Lung microvascular endothelial cell (primary cell): ENCODE measurements at places on chromosomes 3 and 15. TPM values are rescaled to one million over a fixed set of nuclear protein-coding genes. Genes with fewer than 3 reads are reported as not detected.

DNA sequence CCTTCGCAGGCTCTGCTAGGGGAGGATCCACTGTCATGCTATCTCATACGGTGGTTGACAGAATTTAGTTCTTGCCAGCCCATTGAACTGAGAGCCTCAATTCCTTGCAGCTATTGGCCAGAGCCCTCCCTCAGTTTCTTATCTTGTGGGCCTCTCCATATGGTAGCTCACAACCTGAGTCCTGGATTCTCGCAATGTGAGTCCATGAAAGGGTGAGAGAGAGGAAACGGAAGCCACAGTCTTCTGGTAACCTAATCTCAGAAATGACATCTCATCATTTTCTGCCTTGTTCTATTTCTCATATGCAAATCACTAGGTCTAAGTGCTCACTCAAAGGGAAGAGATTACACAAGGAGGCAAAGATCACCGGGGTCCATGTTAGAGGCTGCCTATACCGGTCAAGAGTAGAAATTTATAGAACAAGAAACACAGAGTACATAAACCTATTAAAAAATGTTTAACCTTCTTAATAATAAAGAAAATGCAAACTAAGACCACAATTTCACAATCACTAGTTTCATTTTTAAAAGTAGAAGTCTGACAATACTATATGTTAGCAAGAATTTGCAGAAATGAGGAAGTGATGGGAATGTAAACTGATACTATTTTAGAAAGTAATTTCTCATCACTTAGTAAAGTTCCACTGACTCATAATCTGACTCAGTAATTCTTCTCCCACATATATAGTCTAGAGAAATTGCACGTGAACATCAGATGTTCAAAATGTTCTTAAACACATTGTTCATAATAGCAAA is 378.4 kb upstream of the AGTR1 start:
- no peak for DNase-seq

GRCh38 chr3:65245133-65246063 is 557.6 kb upstream of the ADAMTS9 start:
- DNase-seq = peak; percentile 50

DNA sequence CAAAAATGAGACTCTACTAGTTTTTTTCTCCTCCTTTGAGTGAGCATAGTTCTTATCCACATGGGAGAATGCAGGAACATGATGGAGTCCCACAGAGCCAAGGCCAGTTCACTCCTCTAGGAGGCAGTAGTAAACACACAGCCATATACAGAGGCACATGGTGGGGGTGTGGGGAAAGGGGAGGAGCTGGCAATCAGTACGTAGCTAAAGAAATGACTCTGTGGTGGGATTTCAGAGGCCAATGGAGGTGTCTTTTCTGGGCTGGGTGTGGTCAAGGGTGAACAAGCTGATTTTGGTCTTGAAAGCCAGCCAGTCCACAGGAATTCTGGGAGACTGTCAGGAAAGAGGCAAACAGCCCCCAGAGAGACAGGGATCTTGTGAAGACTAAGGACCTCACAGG is 6.6 kb upstream of the RAB11A start:
- peak; percentile 70 for DNase-seq

- no peak for DNase-seq
Observed at GRCh38 chr3:17038900-17039553, 154.3 kb downstream of the PLCL2 start.

- DNase-seq = no peak
Observed at GRCh38 chr3:45927881-45928280, 15.4 kb upstream of the CXCR6 start.

The CYP1A1 gene
- total RNA-seq = 8.5 and 115 TPM in 2 replicates

GRCh38 chr3:5826467-5826866 is 639.0 kb downstream of the EDEM1 start:
- no peak for DNase-seq

The GALNT15 gene
- 27.0 and 392 TPM in 2 replicates for total RNA-seq

DNA sequence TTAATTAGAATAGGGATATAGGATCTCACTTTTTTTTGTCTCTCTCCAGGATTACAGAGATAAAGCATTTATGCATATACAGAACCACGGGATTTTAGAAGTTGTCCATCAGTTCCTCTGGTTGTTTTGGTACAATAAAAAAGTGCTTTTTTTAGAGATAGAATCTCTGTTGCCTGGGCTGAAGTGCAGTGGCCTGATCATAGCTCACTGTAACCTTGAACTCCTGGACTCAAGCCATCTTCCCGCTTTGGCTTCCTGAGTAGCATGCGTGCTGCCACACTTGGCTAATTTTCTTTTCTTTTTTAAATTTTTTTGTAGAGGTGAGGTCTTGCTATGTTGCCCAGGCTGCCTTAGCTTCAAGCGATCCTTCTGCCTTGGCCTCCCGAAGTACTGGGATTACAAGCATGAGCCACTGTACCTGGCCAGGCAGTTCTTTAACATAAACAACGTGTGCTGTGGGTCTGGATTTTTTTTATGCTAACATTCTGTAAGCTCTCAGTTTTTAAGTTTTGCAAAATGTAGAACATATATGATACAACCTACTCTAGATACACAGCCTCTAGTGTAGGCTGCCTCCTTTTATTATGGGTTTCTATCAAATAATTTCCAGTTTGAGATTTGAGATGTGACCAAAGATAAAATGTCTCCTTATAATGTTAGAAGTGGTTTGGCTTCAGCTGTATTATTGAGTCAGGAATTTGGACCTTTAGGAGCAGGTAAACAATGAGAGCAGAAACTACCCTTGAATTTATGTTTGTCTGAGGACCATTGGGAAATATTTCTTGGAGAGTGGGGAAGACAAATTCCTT is 57.4 kb upstream of the ULK4 start:
- peak; percentile 17 for DNase-seq

The TF gene
- total RNA-seq = 0.20 TPM in 1 of 2 replicates, not detected in the other

DNA sequence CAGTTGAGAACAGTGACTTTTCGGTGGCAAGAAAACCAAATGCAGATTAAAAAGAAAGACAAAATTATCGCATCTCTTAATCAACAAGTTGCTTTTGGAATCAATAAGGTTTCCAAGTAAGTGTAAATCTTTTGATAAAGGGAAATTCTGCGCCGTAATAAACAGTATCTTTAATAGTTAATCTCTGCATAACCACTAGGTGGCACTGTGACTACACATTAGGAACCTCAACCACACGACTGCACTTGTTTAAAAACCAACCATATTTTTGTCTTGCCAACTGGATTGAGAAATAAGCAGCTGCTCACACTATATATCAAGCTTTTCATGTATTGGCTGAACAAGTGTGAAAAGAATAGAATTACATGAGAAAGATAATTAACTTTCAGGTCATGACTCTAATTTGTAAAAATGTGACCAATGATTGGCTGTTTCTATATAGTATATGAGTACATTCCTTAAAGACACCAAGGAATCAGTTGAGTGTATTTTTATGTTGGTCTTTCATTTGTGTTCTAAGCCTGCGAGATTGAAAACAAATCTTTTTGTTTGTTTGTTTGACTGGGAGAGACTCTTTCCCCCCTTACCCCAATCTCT is 72.7 kb downstream of the DZIP3 start:
- DNase-seq = peak; percentile 75

The AVEN gene
- total RNA-seq = 19.4 and 21.2 TPM in 2 replicates

DNA sequence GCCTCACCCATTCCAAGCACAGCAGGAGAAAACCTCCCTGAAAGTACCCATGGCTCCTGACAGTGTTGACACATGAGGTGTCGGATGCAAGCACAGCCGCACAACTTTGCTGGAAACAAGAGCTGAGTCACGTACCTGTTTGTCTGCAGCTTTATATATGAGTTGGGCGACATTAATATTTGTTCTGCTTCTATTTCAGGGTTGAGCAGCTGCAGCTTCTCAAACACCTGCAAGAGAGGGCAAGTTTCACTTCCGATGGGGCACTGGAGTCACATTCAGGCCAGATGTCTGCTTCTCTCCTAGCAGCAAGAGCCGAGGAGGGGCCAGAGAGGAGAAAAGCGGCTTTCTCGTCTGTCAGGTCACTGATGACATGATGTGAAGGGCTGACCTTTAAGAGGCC is 88.0 kb downstream of the NUP210 start:
- no peak for DNase-seq

DNA sequence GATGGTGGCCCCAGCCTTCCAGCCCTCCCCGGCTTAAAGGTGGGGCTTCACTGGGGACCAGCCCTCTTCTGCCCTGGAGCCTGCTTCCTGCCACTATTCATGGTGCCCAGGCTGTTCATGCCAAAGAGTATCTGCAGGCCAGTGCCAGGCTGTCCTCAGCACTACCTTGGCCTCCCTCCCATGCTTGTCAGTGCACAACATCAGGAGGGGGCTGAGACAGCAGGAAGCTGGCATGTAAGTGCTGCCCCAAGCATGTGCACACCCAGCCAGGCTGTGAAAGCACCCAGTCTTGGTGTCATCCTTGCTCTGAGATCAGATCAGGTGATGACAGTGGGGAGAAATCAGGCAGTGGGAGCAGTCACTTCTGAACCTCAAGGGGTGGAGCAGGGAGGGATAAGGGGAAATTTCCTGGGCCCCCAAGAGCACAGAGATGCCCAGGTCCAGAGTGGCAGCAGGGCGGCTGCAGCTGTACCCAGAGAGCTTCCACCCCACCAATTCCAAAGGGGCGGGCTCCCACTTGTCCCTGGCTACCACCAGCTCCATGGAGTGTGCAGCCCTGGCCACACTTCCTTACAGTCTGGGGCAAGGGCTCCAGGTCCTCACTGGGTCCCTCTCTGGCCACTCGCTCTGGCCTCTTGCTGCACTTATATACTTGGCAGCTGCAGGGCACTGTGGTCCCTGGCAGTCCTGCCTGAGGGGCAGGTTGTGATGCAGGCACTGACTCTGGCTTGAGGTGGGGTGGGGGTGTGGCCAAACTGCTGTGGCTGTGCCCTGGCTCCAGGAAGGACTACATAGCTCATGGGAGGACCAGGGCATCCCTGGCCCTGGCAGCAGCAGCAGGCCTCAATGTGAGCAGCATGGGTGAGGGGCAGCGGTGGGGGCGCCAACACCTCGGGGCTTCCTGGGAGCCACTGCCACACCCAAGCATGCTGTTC is 91.4 kb upstream of the TNFSF10 start:
- DNase-seq = no peak

The UROC1 gene
- total RNA-seq = not detected in 2 replicates

GRCh38 chr15:67905628-67906027 is 65.8 kb upstream of the RNU6-1 start:
- DNase-seq = no peak

DNA sequence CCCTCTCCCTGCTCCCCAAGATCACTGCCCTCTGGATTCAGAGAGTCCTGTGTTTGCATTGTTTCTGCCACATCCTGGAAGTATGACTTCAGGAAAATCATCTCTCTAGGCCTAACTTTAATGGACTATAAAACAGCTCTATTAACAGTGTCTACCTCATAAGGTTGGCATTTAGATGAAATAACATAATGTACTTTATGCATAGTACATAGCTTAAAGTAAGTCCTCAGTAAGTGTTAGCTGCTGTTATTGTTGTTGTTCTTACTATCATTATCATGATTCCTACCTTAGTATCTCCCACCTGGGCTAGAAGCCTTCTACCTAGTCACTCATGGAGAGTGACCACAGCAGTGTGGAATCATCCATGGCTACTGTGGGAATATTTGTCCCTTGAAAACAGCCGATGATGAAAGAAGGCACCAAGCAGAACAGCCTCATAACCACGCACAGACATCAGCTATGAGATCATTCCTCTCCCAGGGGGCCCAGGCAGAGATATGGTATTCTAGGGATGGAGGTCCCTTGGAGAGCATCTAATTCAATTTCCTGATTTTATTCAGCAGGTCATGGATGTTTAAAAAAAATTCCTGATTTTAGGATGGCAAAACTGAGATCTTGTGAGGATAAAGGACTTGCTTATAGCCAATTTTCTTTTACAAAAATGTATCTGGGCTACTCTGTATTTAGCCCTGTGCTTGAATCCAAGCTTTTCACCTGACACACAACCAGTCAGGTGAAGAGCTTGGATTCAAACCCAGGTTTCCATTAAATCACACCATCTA is 1.9 kb downstream of the FSD2 start:
- no peak for DNase-seq

The PEX5L gene
- not detected in 2 replicates for total RNA-seq

DNA sequence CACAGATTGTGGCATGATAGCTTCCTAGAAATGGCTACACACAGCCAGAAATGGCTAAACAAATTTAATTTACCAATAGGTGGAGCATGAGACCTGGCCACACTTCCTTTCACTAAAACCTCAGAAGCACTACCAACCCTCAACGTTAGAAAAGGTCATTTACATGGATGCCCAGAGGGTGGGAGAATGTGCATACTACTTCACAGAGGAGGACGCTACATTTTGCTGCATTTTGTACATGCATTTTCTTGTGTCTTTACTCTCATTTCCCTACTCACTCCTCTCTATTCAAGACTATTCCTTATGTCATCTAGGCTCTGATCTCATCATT is 40.1 kb downstream of the C2CD4B start:
- peak; percentile 58 for DNase-seq

DNA sequence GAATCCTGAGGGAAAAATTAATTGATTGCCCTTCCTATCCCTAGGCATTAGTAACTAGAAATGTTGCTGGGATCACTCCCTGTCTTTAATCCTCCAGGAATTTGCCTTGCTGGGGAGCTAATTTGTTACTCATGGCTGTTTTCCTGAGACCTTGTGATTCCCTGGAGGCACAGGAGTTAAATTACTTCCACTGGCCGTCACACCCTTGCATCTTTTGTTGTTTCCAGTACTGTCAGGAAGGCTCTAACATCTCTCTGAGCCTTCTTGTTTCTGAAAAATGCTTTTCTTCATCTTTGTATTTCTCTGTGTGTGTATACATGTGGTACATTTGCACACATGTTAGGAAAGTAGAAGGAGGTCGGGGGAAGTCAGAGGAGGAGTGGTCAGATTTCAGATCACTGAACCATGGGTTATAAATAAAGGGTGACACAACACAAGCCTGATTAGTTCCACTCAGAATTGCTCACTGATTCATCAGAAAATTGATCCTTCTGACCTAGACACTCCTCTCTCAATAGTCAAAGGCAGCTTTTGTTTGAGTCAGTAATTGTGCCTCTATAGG is 23.5 kb upstream of the LRRFIP2 start:
- no peak for DNase-seq

The C3orf49 gene
- not detected in 2 replicates for total RNA-seq

- no peak for DNase-seq
Observed at GRCh38 chr3:16028604-16029003, 145.9 kb upstream of the GALNT15 start.

The ARHGEF26 gene
- total RNA-seq = under 0.01 and 0.22 TPM in 2 replicates

DNA sequence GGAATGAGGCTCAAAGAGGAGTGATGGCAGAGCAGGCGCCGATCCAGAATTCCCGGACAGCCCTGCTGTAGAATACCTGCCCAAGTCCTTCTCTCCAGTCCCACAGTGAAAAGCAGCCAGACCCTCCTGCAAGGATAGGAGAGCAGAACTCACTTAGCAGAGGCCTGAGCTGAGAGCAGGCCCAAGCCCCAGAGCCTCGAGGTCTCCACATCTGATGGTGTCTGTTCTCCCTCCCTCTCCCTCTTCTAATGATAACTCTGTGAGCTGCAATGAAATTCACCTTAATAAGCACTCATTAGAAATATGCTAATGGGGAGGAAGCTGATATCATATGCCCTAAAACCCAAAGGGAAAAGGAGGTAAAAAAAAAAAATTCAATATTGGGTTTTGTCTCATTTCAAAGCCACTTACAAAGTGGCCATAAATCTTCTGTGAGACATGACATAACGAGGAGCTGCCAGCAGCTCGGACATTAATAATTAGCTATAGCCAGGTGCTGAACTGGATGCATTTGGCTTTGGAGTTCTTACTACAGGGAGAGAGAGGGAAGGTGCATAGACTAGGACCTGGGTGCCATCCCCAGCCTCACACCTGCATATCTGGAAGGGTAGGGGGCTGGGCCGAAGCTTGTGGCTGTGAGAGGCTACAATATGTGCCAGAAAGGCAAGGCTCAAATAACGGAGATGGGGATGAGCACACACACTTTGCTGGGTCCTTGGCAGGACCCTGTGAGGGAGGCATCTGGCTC is 108.4 kb downstream of the MEGF11 start:
- no peak for DNase-seq

GRCh38 chr3:157088601-157089454 is 71.1 kb downstream of the CCNL1 start:
- DNase-seq = peak; percentile 97
